AG08396 (cell line): ENCODE measurements at places on chromosomes 3 and 15.

GRCh38 chr15:61946778-61947177 is 113.5 kb downstream of the VPS13C start:
- DNase-seq = peak; percentile 5

- DNase-seq = no peak
Measured at GRCh38 chr15:68214838-68215254, 9.7 kb upstream of the CALML4 start.

GRCh38 chr15:97014001-97014400 is 683.5 kb downstream of the NR2F2 start:
- DNase-seq = no peak

GRCh38 chr3:132034097-132034485 is 723 bp downstream of the CPNE4 start:
- DNase-seq = no peak

DNA sequence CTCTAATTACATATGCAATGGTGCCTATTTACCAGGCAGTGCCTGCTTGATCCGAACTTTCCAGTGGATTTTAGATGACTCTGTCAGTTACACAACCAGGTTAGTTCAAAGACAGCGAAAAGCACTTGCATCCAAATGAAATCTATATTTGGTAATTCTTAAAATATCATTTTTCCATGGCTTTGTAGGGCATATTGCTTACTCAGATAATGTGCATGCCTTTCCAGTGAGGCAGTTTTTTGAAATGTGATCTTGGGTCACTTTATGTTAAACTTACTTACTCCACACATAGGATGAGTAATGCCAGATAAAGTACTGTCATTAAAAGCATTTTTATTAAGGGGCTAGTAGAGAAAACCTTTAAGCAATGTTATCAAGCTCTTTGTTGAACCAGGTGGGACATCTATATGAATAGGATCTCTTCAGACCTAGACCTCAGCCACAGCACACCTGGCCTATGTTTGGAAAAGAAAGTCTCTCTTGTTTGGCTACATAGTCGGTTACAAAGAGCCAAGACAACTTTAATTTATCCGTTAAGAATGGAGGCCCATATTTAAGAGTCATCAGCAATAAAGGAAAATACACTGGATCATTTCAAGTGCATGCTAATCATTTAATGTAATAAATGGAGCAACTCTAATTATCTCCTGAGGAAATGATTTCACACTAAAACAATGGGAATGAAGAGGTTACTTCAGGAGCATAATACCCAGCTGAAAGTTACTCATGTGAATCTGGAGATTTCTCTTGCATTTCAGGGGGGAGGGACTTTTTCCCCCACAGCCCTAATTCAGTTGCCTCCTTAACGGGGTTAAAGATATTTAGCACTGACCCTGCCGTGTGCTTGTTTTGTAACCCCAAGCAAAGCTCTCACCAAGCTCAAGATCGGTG is 56.3 kb upstream of the TMCO5A start:
- no peak for DNase-seq

- DNase-seq = no peak
Measured at GRCh38 chr3:117565777-117566176, 856.2 kb downstream of the TUSC7 start.

- peak; percentile 31 for DNase-seq
Measured at GRCh38 chr3:119322021-119322834, 28.0 kb downstream of the ARHGAP31 start.

DNA sequence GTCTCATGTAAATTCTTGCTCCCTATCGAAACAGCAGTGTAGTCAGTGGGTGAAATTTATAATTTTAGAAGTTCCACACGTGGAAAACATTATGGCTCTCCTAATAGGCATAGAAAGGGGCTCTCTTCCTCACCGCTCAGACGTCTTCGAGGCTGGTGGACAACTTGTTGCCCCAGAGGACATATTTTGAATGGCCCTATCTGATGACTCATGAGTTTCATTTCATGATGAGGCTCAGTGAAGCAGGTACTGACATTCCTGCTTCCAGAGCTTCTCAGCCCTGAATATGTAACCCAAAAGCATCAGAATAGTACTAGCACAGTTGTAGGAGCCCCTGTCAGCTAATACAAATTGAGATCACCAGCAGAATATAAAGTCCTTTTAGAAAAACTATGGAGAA is 117.9 kb downstream of the HERC1 start:
- DNase-seq = no peak

- no peak for DNase-seq
Measured at GRCh38 chr3:182142928-182143327, 431.2 kb downstream of the SOX2 start.

- no peak for DNase-seq
Measured at GRCh38 chr3:114120211-114120610, 58.6 kb downstream of the DRD3 start.

DNA sequence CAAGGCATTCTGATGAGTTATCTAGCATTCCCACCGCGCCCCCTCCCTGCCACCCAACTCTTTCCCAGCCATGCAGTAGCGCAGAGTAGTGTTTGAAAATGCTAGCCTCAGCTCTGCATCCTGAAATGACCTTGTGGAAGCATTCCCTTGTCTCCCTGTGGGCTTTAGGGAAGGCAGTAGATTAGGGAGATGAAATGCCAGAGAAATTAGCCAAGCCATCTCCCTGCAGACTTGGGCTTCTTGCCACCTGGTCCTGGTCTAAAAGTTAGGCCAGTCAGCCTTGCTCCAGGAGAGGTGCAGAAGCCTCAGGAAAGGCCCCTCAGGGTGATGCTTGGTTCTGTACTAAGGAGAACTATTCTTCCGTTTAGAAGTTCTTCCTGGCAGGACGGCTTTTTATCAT is 231.2 kb downstream of the CACNA2D3 start:
- no peak for DNase-seq

- no peak for DNase-seq
Measured at GRCh38 chr3:9781978-9782603, 10.2 kb downstream of the TADA3 start.

DNA sequence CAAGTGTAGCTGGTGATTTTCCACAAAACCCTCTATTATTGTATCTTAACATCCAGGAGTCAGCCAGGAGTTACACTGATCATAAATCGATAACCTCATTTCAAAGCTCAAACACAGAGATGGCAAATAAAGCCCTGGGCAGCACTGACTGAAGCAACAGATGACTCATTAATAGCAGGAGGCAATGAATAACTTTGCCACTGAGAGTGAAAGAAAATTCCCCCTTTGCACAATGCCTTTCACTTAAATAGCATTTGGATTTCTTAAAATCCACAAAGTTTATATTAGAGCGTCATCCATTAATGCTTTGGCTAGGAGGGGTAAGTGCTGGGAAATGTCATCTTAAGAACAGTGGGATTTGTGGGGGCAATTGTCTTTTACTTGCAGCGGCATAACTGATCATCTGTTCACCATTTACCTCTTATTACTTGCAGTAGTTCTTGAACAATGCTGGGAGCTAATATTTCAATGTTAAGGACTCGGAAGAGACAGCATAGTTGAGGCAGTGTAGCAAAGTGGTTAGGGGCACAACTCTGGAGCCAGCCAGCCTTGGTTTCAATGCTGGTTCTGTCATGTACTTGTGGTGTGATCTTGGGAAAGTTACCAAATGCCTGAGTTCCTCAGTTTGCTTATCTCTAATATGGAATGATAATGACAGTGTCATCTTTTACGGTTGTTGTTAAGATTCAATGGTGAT is 630.4 kb upstream of the TBL1XR1 start:
- DNase-seq = peak; percentile 20

GRCh38 chr3:109098079-109098644 is 19.8 kb downstream of the MORC1 start:
- no peak for DNase-seq

GRCh38 chr3:105853801-105854432 is 14.9 kb downstream of the CBLB start:
- DNase-seq = no peak

GRCh38 chr3:183455089-183455488 is 26.7 kb upstream of the MCF2L2 start:
- DNase-seq = no peak

DNA sequence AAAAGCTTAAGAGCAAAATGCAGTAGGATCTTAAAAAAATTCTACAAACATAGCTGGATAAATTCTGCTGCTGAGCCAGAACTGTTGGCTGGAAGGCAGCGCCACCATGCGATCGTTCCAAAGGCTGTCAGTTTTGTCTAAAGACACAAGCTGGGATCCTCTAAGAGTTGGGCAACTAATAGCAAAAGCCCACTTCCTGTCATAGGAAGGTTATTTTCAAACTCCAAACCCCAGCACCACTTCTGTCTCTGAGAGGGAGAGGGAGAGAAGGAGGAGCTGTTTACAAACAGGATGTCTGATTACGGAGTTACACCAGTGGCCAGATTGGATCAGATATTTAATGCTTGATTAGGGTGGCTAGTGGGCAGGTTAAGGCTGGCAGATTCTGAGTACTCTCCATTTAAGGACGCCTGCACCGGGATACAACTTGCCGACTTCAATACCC is 44.0 kb downstream of the EIF4E3 start:
- peak; percentile 65 for DNase-seq

GRCh38 chr3:110933821-110934426 is 137.7 kb upstream of the NECTIN3 start:
- DNase-seq = no peak

DNA sequence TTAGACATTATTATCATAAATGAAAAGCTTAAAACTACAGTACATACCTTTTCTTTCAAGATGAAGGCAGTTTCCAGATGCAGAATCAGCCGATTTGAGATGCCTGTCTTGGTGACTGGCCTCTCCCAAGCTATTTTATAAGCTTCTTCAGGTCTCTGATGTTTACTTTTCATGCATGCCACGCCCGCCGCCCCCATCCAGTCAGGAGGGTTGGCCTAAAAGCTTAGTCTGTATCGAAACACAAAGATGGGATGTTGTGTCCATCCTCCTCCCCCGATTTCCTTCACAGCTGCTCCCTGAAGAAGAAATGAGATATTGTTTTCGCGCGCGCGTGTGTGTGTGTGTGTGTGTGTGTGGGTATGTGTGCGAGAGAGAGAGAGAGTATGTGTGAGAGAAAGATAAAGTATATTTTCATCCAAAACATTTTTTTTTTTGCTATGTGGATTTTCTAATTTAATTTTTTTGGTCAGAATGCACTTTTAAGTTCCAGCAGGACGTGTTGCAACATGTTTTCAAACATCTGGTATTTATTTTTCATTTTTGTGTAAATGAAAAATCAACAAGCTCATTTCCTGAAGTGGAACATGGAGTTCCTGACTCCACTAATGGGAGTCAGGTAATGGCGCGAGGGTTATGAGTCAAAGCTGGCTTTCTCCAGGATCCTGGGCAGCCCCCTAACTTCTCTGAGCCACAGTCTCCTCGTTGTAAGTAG is at the start of gene APOD:
TSS of gene APOD (minus strand) at position 110 of the 712 bp plus-strand sequence. CDS start 4,479 bp downstream, outside the sequence.
- DNase-seq = peak; percentile 22

DNA sequence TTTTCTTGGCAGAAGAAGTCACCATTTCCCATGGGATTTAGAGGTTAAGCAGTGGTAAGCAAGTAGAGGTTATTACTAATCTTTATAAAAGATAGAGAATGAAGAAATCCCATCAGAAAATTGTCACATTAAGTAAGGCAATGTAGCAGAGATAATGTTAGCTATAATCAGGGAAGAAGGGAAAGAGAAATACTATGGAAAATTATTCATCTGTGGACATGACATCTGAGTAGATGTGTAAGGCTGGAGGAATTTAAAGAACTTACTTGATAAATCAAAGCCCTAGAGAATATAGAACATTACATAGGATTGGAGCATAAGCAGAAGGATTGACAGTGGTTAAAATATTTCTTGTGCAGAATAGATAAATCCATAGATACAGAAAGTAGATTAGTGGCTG is 553.1 kb upstream of the CBLB start:
- DNase-seq = no peak

DNA sequence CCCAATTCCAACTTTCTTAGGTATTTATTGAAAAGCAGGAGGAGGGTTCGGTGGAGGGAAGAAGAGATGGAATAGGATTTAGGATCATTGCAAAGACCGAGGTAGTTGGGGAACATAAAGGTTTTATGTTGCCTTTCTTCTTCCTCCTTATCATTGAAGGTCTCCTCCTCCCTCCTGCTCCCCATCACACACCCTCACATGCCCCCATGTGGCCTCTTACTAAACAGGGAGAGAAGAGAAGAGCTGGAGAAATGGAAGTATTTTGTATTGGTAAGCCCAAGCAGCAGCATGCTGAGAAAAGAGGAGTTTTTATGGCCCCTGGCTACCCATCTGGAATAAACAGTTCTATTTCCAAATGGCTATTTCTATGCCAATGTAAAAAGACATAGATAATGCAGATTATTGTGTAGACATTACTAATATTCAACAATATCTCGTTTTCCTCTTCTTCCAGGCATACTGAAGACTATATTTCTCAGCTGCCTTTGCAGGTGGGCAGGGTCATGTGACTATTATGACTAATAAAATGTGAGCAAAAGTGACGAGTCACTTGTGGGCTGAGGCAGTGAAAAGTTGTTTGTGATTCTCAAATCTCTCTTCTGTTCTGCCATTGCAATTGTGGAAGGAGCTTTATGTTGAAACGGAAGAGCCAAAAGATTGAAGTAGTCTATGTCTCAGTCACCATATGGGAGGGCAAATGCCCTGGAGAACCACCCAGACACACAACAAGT is 5.2 kb upstream of the GPR176 start:
- no peak for DNase-seq

DNA sequence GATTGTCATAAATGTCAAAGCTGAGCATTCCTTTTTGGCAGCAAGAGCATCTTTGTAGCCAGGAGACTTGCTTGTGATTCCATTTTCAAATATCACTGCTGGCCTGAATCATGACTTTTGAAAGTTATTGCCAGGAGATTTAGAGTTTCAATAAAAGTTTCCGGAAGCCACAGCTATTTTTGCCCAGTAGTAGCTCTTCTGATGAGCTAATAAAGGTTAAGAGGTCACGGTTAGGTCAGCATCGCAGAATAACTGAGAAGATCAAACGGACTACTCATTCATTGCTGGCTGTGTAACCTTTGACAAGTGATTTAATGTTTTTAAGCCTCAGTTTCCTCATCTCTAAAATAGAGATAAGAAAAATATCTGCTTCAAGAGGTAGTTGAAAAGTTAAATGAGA is 105.1 kb upstream of the ETV5 start:
- no peak for DNase-seq

DNA sequence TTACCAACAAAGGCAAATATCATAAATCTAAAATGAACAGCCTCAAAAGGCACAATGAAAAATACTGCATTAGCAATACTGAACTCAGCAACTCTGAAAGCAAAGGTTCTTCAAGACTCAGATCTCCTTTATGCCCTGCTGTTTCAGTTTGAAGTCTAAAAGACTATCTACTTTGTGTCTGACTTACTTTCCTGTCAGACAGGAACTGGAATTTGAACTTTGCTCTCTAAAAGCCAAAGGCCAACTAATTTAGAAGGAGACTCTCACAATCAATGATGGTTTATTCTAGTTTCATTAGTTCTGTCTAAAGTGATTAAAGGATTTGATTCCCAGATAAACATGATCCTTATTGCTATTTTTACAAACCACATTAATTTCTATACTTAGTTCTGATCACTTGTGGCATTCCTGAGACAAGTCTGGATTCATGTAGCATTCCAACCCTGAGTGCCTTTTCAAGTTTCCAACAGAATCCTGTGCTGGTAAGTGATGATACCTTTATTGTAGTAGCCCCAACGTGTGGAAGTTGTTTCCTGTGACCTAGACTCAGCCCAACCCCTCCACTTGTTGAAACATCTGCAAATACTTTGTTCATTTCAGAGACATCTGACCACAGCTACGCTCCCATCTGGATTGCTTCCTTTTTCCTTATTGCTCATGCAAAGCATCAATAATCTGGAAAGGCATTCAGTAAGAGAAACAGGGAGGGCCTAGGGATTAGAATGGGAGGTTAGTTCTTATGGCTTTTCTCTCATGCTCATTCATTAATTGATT is 14.9 kb upstream of the LEKR1 start:
- no peak for DNase-seq
